ENCODE measurements at places on chromosomes 11 and 22. TPM values are rescaled to one million over a fixed set of nuclear protein-coding genes. Genes with fewer than 3 reads are reported as not detected.

Gene LDHAL6A
- not detected for total RNA-seq

DNA sequence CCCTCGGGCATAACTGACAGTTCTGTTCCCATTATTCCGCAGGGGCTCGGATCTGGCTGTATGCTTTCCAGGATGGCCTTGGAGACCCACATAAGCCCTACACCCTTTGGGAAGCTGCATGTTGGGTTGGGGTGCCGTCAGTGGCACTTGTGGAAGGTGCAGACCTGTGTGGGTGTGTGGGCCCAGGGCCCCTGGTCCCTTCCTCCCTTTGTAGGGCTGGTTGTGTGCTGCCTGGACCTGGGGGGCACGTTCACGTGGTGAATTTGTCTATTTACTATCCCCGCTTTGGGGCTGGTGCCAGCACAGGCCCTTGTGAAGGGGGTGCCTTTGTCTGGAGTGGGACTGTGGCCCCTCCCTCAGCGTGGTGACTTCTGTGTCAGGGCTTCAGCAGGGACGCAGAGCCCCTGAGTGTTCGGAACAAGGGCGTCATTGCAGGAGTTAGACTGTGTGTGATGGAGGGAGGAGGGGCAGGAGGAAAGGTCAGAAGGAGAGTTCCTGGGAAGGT is 15.0 kb upstream of the PPP6R3 start:
- no peak overlapping the region for H3K27ac ChIP-seq
- peaks cover 17% of the 10 kb centered on the region for H3K36me3 ChIP-seq
- no peaks in the 10 kb centered on the region for H3K27me3 ChIP-seq

Gene PANX3
- total RNA-seq = not detected

Gene ATL3
- total RNA-seq = 40.3 TPM

DNA sequence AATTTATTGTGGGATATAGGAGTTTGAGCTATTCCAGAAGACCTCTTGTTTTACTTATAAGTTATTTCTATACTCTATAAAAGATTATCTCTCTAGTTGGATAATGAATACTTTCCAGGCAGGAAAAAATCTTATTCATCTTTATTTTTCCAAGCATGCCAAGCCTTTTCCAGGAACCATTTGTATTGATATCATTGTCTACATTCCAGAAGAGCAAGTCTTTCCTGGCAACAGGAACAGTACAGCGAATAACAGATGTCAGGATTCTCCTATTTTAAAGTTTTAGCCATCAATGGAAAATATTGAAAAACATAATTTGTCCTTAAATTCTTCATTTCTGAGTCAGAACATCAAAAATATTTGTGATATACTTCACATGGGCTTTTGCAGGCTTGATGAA is 5.2 kb upstream of the NXPE1 start:
- no peak for DNase-seq
- H3K4me1 ChIP-seq = peaks cover 6% of the 10 kb centered on the region
- no peaks in the 10 kb centered on the region for H3K36me3 ChIP-seq
- H3K27me3 ChIP-seq = no peaks in the 10 kb centered on the region
- no peak overlapping the region for H3K4me3 ChIP-seq

DNA sequence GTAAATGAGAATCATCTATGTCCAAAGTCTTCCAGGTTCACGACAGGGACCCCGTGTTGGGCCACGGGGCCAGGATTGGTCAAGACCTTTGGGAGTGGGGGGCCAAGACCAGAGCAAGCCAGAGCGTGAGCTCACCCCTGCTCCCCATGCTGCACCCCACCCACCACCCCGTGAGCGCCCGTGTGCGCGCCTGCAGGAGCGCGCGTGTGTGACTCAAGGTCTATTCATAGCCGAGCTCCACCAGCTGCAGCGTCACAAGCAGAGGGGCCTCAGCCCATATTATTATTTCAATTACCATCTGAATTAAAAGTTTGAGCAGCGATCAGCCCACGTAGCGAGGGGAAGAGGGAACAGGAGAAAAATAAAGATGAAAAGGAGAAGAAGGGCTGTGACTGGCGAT is 5.2 kb downstream of the KCNJ4 start:
- no peak for DNase-seq
- no peak overlapping the region for H3K27ac ChIP-seq
- H3K4me1 ChIP-seq = no peaks in the 10 kb centered on the region
- H3K36me3 ChIP-seq = no peaks in the 10 kb centered on the region
- H3K4me3 ChIP-seq = no peak overlapping the region

DNA sequence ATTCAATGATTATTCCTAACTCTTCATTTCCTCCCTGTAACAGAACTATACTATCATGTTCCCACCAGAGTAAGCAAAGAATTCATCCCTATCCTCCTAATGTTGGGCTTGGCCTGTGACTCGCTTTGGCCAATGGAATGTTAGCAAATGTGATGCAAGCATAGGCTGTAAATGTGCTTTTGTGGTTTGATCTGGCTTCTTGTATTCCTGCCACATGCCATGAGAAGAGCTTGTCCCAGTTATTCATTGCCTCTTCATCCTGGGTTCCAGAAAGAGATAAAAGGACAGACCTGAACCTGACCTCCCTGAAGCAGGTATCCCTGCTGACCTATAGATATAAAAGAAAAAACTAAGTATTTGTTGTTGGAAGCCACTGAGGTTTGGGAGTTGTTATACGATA is 51.0 kb downstream of the SYTL2 start:
- H3K4me3 ChIP-seq = no peak overlapping the region
- H3K27ac ChIP-seq = no peak overlapping the region
- no peak for DNase-seq
- no peaks in the 10 kb centered on the region for H3K4me1 ChIP-seq
- H3K36me3 ChIP-seq = no peaks in the 10 kb centered on the region

- H3K27me3 ChIP-seq = peaks cover 13% of the 10 kb centered on the region
- no peak overlapping the region for H3K27ac ChIP-seq
- DNase-seq = no peak
- H3K36me3 ChIP-seq = no peaks in the 10 kb centered on the region
- H3K4me1 ChIP-seq = no peaks in the 10 kb centered on the region
- no peak overlapping the region for H3K4me3 ChIP-seq
Measured at GRCh38 chr11:94574193-94574961, 7.2 kb downstream of the PIWIL4 start.

Gene KIF18A
- total RNA-seq = 16.4 TPM

GRCh38 chr11:122398167-122398566 is 257.4 kb upstream of the UBASH3B start:
- no peak for DNase-seq
- no peaks in the 10 kb centered on the region for H3K27me3 ChIP-seq
- no peaks in the 10 kb centered on the region for H3K36me3 ChIP-seq
- no peaks in the 10 kb centered on the region for H3K4me1 ChIP-seq
- no peak overlapping the region for H3K4me3 ChIP-seq

GRCh38 chr11:120061036-120061760 is 76.7 kb downstream of the TRIM29 start:
- DNase-seq = no peak
- peak overlapping the region; percentile 21 for H3K27ac ChIP-seq
- no peak overlapping the region for H3K4me3 ChIP-seq
- H3K4me1 ChIP-seq = peaks cover 5% of the 10 kb centered on the region
- no peaks in the 10 kb centered on the region for H3K36me3 ChIP-seq

Gene TRIM21
- 15.7 TPM for total RNA-seq

- H3K27ac ChIP-seq = no peak overlapping the region
- H3K36me3 ChIP-seq = no peaks in the 10 kb centered on the region
- no peaks in the 10 kb centered on the region for H3K4me1 ChIP-seq
- no peaks in the 10 kb centered on the region for H3K27me3 ChIP-seq
- no peak for DNase-seq
- H3K4me3 ChIP-seq = no peak overlapping the region
Measured at GRCh38 chr11:75797116-75797515, 17.9 kb upstream of the UVRAG start.

Gene ANO5
- total RNA-seq = 6.2 TPM

Gene WNT7B
- not detected for total RNA-seq

DNA sequence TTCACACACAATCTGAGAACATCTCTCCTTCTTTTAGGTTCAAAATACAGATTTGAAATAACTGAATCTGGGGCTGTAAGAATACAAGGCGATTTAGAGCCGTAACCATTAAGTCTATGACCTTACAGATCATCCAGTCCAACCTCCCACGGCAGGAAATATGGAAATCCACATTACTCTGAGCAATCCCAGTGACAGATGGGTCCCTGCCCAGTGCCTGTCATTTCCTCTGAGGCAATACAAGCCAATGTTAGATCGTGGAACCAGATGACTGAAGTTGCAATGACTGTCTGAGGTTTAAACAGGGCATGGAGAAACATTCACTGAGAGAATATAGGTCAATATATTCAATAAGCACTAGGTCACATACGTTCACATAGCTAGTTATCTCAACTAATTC is 77.4 kb upstream of the OR5AK2 start:
- no peak overlapping the region for H3K27ac ChIP-seq
- H3K4me3 ChIP-seq = no peak overlapping the region
- DNase-seq = no peak

DNA sequence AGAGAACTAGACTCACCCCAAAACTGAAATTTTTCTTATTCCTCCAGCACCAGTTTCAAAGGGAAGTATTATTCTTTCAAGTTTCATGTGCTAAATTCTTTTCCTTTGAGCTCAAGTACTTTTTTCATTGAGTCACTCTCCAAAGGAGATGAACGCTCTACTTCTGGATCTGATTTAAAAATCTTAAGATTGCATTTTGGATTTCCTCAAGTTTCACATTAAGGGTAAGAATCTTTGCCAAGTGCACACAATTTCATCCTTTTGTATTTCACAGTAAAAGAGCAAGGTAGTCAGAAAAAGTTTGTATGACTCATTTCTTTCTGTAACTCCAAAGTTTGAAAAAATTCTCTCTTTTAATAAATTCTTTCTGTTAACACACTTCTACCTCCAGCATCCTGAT is 435.5 kb downstream of the RAB38 start:
- no peak for DNase-seq
- H3K4me3 ChIP-seq = no peak overlapping the region
- H3K27me3 ChIP-seq = no peaks in the 10 kb centered on the region
- no peak overlapping the region for H3K27ac ChIP-seq
- H3K4me1 ChIP-seq = no peaks in the 10 kb centered on the region
- no peaks in the 10 kb centered on the region for H3K36me3 ChIP-seq

DNA sequence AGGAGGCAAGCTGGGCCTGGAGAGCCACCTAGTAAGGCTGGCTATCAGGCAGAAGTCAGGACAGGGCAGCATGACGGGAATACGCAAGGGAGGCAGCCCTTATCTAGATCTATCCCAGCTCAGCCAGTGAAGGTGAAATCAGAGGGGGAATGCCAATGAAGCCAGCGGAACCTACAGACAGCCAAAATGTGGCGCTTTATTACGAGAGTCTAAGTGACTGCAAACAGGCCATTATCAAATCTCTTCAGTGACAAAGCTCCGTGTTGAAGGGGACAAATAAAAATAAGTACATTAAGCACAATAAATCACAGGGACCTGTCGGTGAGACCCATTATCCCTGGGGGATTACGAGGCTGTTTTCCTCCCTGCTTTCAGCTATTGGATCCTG is 22.8 kb downstream of the LARGE1 start:
- DNase-seq = peak; percentile 76
- no peak overlapping the region for H3K27ac ChIP-seq
- peaks cover 3% of the 10 kb centered on the region for H3K4me1 ChIP-seq

Gene KCNA4
- total RNA-seq = 0.55 TPM

- DNase-seq = peak; percentile 71
- H3K4me3 ChIP-seq = peak overlapping the region; percentile 96
- no peak overlapping the region for H3K27ac ChIP-seq
- peaks cover 8% of the 10 kb centered on the region for H3K36me3 ChIP-seq
- H3K4me1 ChIP-seq = peaks cover 7% of the 10 kb centered on the region
Measured at GRCh38 chr11:113873236-113873626, 2.1 kb downstream of the USP28 start.

DNA sequence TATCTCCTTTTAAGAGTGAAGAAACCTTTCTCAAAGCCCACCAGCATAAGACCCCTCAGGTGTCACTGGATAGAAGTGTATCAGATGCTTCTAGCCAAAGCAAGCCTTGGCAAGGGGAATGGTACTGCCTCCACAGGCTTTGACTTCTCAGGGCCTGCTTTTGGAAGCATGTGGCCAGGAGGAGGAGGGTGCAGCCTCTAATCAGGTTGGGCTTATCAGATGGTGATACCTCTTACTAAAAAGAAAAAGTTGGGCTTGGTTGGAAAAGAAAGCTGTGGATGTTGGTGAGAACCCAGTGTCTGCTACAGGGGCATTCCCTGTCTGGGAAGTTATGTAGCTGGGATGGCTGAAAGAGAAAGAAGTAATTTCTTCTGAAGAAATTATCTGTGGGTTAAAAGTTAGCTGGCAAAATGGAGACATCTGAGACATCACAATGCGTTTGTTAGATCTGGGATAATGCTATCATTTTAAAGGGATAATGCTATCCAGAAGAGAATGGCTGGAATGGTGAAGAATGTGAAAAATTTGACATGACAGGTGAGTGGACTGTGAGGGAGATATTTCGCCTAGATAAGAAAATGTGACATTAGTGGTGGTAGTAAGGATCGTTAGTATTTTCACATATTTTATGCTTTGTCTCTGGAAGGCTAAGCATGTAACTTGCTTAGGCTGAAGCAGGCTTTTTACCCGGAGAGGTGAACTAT is 7.2 kb downstream of the APLP2 start:
- peak overlapping the region; percentile 49 for H3K27ac ChIP-seq
- peak overlapping the region; percentile 75 for H3K4me3 ChIP-seq
- no peaks in the 10 kb centered on the region for H3K27me3 ChIP-seq
- peaks cover 52% of the 10 kb centered on the region for H3K36me3 ChIP-seq

Gene RFPL2
- total RNA-seq = 1.8 TPM

Gene OR8D4
- 0.11 TPM for total RNA-seq

Gene PRR33
- not detected for total RNA-seq

GRCh38 chr11:44389963-44390605 is 80.1 kb upstream of the ALX4 start:
- H3K27ac ChIP-seq = no peak overlapping the region
- H3K4me1 ChIP-seq = no peaks in the 10 kb centered on the region
- H3K27me3 ChIP-seq = no peaks in the 10 kb centered on the region
- peak; percentile 18 for DNase-seq
- peak overlapping the region; percentile 15 for H3K4me3 ChIP-seq

DNA sequence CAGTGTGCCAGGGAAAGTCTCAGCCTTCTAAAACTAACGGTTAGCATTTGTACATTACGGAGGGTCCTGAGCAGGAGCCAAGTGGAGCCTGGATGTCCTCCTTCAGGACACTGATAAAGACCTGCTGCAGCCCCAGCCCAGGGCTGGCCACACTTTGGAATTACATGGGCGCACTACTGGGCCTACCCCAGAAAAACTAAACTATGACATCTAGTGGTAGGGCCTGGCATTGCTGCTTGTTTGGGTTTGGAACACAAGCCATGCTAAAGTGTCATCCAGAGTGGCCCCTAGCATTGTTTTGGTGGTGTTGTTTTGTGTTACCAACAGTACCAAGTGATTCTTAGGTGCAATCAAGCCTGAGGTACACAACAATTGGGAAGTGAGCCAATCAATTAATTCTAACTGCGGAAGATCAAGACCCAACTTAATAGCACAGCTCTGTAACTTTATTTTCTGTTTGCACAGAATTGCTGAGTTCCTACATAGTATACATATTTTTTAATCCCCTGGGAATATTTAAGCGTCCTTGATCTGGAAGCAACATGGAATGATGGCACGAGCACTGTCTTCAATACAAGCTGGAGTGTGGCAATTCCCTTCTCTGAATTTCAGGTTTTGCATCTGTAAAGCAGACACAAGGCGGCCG is 340.7 kb downstream of the LARGE1 start:
- no peak overlapping the region for H3K4me3 ChIP-seq
- no peaks in the 10 kb centered on the region for H3K27me3 ChIP-seq
- peaks cover 7% of the 10 kb centered on the region for H3K4me1 ChIP-seq
- no peak overlapping the region for H3K27ac ChIP-seq

Gene TEX54
- not detected for total RNA-seq

Measured in endodermal cell (in vitro differentiated cells).